ENCODE measurements at places on chromosomes 16 and 17.

DNA sequence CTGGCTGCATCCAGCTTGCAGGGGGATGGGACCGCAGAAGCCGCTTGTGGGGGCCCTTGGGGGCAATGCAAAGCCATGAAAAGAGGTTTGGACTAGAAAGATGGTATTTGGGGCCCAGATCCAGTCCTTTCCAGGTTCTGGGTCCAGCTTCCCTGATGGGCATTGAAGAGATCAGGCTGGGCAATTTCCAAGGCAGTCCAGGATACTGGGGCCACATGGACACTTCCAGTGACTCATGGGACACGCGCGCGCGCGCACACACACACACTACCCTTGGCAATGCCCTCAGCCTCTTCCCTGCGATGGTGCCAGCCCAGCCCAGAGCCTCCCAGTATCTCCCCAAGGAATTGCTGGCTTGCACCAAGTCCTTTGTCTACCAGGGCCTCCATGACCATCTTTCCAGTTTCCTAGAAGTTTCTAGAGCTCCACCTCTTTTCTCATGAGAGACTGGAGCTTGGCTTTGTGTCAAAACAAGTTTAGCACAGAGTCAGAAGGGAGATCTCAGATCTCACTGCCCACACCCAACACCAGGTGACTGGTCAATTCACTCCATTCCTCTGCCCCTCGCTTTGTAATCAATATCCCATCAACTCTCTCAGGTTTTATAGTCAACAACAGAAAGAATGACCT is 44.3 kb downstream of the WNT3 start:
- no peak for DNase-seq

- DNase-seq: no peak
Observed at GRCh38 chr17:13576661-13577526, 24.8 kb downstream of the HS3ST3A1 start.

GRCh38 chr17:35297666-35298065 is 54.8 kb downstream of the SLFN5 start:
- no peak for DNase-seq

DNA sequence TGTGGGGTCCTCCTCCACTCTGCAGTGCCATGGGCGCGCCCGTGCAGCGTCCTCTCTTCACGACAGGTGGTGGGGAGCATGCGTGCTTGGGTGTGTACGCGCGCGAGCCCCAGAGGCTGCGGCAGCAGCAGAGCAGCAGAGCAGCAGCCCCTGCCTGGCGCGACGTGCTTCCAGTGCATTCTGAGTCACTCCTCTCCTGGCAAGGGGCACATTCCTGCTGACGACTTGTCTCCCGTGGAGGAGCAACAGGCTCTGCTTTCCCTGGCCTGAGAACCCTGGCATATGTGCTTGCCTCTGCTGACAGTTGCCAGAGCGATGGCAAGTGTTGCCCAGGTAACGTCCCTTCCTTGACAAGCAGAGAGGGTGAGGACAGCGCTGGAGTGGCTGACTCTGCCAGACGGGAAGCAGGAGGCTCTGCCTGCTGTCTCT is 133.8 kb upstream of the PLCG2 start:
- DNase-seq: no peak

- no peak for DNase-seq
Observed at GRCh38 chr17:19756546-19756945, 8.4 kb upstream of the ALDH3A1 start.

DNA sequence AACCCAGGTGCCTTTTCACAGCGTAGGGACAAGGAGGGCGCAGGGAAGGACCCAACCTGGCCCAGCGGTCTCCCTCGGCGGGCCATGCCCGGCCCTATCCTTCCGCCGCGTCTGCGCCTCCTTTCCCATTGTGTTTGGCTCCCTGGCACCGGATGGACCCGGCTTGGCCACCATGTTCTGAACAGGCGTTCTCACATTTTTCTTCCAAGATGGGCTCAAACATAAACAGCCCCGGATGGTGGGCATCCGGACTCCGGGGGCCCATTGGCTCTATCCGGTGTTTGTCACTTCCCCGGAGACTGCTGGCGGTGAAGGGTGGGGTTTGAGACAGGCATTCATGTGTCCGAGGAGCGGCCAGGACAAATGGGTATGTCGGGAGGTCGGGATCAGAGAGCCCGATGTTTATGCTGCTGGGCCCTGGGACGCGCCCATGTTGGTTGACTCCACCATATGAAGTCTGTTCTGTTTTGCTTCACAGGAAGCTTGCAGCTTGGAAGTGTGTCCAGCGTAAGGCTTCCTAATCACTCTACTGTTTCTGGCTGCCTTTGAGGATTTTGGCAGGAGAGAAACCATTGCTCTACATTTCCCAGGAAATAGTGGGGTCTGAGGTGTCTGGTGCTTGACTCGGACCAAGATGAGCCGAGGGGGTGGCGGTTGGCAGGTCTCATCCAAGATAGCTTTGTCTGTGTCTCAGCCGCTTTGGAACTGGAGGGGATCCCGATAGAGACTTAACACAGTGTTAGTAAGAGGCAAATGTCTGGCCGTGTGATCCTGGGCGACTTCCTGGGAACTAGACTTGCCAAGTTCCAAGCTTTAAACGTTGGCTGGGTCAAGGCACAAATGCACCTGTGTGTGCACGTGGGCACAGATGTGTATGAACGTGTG is 188.3 kb downstream of the IRF8 start:
- no peak for DNase-seq

- no peak for DNase-seq
Observed at GRCh38 chr16:1347286-1347855, 4.3 kb downstream of the TSR3 start.

DNA sequence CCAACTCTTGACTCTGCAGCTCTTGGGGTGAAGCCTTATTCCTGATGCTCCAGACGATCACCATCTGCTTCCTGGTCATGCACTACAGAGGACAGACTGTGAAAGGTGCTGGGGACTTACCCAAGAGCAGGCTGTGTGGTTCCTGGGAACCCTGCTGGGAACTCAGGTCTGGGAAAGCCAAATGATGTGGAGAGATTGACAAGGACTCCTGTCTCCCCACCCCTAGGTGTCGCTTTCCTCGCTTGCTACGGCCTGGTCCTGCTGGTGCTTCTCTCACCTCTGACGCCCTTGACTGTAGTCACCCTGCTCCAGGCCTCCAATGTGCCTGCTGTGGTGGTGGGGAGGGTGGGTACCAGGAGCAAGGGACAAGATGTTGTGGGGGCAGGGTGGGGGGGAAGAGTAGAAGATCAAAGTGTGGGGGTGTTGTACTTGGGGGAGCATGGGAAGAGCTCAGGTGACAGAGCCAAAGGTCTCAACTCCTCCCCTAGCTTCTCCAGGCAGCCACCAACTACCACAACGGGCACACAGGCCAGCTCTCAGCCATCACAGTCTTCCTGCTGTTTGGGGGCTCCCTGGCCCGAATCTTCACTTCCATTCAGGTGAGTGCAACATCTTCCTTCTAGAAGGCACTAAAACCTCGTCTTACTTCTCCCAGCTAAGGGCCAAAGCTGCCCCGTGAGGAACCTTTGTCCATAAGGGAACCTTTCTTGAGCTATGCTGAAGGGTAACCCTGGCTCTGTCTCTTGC is 3.0 kb downstream of the SOX15 start:
- no peak for DNase-seq

GRCh38 chr17:77847221-77848085 is 111.0 kb upstream of the TNRC6C start:
- no peak for DNase-seq

- DNase-seq: no peak
Observed at GRCh38 chr17:9457005-9457404, 118.6 kb downstream of the STX8 start.

DNA sequence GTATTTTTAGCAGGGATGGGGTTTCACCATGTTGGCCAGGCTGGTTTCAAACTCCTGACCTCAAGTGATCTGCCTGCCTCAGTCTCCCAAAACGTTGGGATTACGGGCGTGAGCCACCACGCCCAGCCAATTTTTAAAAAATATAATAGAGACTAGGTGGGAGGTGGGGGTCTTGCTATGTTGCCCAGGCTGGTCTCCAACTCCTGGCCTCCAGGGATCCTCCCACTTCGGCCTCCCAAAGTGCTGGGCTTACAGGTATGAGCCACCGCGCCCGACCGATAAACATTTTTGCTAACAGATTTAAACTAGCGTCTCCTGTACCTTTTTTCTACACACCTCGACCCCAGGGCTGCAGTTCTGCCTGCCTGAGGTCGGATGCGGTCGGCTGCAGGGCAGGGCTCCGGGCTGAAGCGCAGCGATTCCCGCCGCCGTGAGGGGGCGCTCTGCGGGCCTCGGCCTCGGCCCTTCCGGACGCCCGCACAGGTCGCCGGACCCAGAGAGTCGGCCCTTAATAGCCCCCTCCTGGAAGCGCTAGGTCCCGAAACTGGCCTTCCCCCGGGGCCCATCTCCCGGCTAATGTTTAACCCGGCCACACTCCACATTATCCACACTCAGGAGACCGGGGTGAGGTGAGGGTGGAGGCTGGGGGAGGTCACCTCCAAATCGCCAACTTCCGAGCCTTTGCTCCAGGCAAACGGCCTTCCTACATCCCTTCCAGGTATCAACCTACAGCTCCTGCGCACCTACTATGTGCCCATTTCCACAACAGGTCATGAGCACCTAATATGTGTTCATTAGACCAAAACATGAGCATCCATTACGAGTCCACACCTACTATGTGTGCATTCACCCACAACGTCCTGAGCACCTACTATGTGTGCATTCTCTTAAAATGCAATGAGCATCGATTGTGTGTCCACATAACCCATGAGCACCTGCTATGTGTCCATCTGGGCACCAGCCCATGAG is 2.0 kb upstream of the GLIS2 start:
- DNase-seq: no peak

DNA sequence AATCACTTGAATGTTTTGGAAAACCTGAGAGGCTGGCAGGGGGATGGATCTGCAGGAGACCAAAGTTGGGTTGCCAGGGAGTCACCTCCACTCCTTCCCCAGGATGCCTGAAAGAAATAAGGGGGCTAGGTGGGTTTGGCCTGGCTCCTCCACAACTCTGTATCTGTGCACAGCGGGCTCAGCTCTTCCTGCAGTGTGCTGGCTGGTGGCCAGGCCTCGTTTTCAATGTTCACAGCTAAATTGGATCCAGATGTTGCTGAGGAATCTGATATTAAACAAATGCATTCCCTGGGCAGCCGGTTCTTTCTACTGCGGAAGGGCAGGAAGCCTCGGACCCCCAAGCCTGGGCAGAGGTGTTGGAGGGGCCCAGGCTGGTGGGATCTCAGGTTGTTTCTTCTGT is 106.2 kb downstream of the N4BP1 start:
- no peak for DNase-seq

- DNase-seq: no peak
Observed at GRCh38 chr17:10224582-10225195, 26.3 kb upstream of the GAS7 start.

- DNase-seq: no peak
Observed at GRCh38 chr16:7437843-7438242, 105.2 kb downstream of the RBFOX1 start.
